A549 treated with CpdA at 1 μM for 4 hours (cell line): ENCODE measurements at places on chromosomes 11 and 22. TPM values are rescaled to one million over a fixed set of nuclear protein-coding genes. Genes with fewer than 3 reads are reported as not detected.

The PKDREJ gene
- not detected in 5 replicates for total RNA-seq

The GAL gene
- 10.1 to 21.1 TPM (median 19.3 TPM) in 5 replicates for total RNA-seq

The SLC22A8 gene
- total RNA-seq = not detected in 5 replicates

The NOX4 gene
- not detected in 5 replicates for total RNA-seq

The NXPE4 gene
- not detected in 5 replicates for total RNA-seq

The NTM gene
- not detected in 5 replicates for total RNA-seq

The SCUBE2 gene
- 0.27 to 0.70 TPM (median 0.57 TPM) in 5 replicates for total RNA-seq

The TRIM64 gene
- not detected in 5 replicates for total RNA-seq

The MDK gene
- 14.0 to 23.4 TPM (median 21.1 TPM) in 5 replicates for total RNA-seq

The LRRC4C gene
- total RNA-seq = not detected in 5 replicates

The SEC14L6 gene
- not detected in 5 replicates for total RNA-seq

The APOBEC3A gene
- total RNA-seq = 0.21 TPM in 1 of 5 replicates, not detected in the others

The RFPL3 gene
- total RNA-seq = not detected in 5 replicates

The OR1S1 gene
- total RNA-seq = not detected in 5 replicates

The P2RY6 gene
- 7.5 to 17.6 TPM (median 14.1 TPM) in 5 replicates for total RNA-seq

The ARHGAP20 gene
- total RNA-seq = 0.01 TPM in 1 of 5 replicates, not detected in the others

The ARAP1 gene
- total RNA-seq = 24.4 to 36.5 TPM (median 27.8 TPM) in 5 replicates

The TMA7B gene
- not detected in 5 replicates for total RNA-seq

The NAA40 gene
- total RNA-seq = 15.1 to 19.0 TPM (median 18.3 TPM) in 5 replicates

The TPBGL gene
- 0.15 to 0.35 TPM (median 0.20 TPM) in 5 replicates for total RNA-seq

The RIBC2 gene
- 1.7 to 3.2 TPM (median 2.2 TPM) in 5 replicates for total RNA-seq

The EXPH5 gene
- 0.02 to 0.09 TPM (median 0.04 TPM) in 4 of 5 replicates, not detected in the other for total RNA-seq

The OR2D3 gene
- not detected in 5 replicates for total RNA-seq

The CCDC188 gene
- total RNA-seq = not detected in 5 replicates

The NUP98 gene
- total RNA-seq = 60.8 to 73.1 TPM (median 67.4 TPM) in 5 replicates

The SLC1A2 gene
- total RNA-seq = 0.03 to 0.12 TPM (median 0.08 TPM) in 5 replicates

The TSSK2 gene
- total RNA-seq = not detected in 5 replicates

The MMP1 gene
- 0.96 to 1.7 TPM (median 1.2 TPM) in 5 replicates for total RNA-seq

The MTA2 gene
- total RNA-seq = 85.5 to 90.4 TPM (median 87.7 TPM) in 5 replicates

The RIMBP3C gene
- 0.10 to 0.26 TPM (median 0.24 TPM) in 5 replicates for total RNA-seq

The PLCB3 gene
- total RNA-seq = 16.6 to 24.0 TPM (median 21.3 TPM) in 5 replicates

The OR5B21 gene
- total RNA-seq = not detected in 5 replicates

The OR5P2 gene
- total RNA-seq = not detected in 5 replicates

The OR52E8 gene
- total RNA-seq = not detected in 5 replicates

The OR6A2 gene
- not detected in 5 replicates for total RNA-seq

The KCNJ1 gene
- not detected in 5 replicates for total RNA-seq

The PLEKHA7 gene
- total RNA-seq = 14.1 to 19.2 TPM (median 17.2 TPM) in 5 replicates

The NCAM1 gene
- 0.18 TPM in 1 of 5 replicates, not detected in the others for total RNA-seq

The SLC22A9 gene
- not detected in 5 replicates for total RNA-seq

The NXF1 gene
- total RNA-seq = 48.0 to 61.2 TPM (median 57.6 TPM) in 5 replicates

The OR52H1 gene
- total RNA-seq = not detected in 5 replicates

The OR52A1 gene
- not detected in 5 replicates for total RNA-seq

The OR52I2 gene
- not detected in 5 replicates for total RNA-seq

The BCO2 gene
- 0.79 to 1.3 TPM (median 0.95 TPM) in 5 replicates for total RNA-seq

The OR51B2 gene
- total RNA-seq = not detected in 5 replicates

The MEI1 gene
- total RNA-seq = not detected in 5 replicates

The MIAT gene
- 0.27 to 1.0 TPM (median 0.40 TPM) in 5 replicates for total RNA-seq

The ANKRD42 gene
- total RNA-seq = 8.9 to 12.0 TPM (median 9.6 TPM) in 5 replicates

The MOGAT2 gene
- not detected in 5 replicates for total RNA-seq

The CRYBB1 gene
- not detected in 5 replicates for total RNA-seq

The C11orf16 gene
- not detected in 5 replicates for total RNA-seq

The SPTY2D1 gene
- total RNA-seq = 14.5 to 22.6 TPM (median 17.7 TPM) in 5 replicates
